ENCODE measurements at places on chromosomes 6 and 20.

GRCh38 chr6:135531954-135532490 is 34.5 kb upstream of the AHI1 start:
- no peak for DNase-seq

DNA sequence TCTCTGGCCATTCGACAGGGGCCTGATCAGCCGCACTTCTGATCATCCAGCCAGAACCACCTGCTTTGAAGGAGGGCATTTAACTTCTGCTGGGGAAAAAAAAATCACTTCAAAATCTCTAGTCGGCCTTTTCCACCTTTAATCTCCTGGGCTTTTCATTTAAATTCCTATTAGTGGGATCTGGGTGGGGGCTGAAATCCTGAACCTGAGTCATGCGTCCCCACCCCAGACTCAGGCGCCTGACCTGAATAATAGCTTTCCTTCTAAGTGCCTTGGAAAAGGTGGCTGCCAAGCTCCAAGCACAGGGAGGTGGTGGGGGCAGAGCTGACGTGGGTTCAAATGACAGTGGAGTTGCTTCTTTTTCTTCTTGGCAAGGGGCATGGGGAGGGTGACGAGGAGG is 246.0 kb upstream of the EXOC2 start:
- DNase-seq: no peak

DNA sequence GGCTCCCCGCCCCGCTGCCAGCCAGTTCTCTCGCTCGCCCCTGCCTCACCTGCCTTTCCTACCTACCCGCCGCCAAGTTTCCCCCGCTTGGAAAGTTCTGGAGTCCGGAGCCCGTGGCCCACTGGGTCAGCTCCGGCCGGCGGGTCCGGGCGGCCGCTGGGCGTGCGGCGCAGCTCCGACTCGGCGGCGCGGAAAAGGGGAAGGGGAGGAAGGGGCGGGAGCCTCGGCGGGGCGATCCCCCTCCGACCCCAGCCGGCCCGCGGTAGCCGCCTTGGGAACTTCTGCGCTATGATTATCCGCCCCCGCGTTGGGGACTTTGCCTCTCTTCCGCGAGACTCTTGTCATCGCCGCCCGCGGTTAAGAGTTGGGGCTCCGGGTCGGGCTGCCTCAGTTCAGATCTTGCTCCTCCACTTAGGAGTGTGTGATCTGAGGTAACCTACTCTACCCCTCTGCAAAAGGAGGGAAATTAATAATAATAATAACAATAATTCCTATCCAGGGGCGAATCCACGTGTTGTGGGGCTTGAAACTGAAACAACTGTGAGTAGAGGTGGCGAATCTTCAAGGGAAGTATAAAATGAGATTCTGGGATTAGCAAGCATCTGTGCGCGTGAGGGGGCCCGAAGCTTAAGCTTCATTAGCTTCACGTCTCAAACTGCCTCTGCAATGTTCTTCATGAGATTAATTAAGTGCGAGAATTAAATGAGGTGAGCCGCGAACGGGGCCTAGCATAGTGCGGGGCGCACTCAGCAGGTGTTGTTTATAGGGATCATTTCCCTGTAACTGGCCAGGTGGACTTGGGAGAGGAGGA is 30.8 kb downstream of the SF3B5 start:
- peak; percentile 74 for DNase-seq

GRCh38 chr6:129617986-129618385 is 92.0 kb downstream of the ARHGAP18 start:
- DNase-seq: no peak

- DNase-seq: no peak
Measured at GRCh38 chr6:1203546-1203945, 108.4 kb upstream of the FOXQ1 start.

- DNase-seq: no peak
Measured at GRCh38 chr6:170145272-170145592, 145.6 kb downstream of the DLL1 start.

GRCh38 chr20:59074456-59074855 is 31.9 kb upstream of the PRELID3B start:
- peak; percentile 29 for DNase-seq

DNA sequence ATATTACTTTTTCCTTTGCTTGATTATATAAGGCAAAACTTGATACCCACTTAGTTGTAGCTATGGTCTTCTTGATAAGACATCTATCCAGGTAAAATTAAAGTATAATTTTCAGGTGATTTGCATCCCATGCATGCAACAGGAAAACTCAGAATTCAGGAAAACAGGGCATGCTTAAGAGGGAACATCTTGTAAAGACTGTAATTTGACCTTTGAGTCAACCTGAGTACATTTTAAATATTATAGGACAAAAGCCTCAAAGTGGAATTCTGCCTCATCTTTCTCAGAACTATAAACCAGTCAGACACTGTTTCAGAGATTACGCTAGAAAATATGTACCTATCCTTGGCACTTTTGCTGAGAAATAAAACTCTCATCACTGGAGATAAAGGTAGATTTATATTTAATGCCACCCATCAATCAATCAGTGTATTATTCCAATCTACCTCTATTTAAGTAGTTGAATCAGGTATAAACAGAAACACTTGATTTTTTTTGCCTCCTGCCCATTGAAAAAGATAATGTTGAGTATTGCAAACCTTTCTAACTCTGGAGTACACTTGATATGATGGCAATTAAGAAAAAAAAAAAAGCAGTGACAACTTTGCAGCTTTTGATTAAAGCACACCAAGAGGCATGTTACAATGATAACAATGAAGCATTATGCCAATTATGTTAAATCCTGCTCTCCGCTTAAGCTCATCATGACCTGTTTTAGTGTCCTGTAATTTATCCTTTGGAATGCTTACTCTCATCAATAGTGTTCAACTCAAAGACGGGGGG is 2.8 kb downstream of the CITED2 start:
- no peak for DNase-seq

- no peak for DNase-seq
Measured at GRCh38 chr20:52953020-52953419, 19.1 kb upstream of the TSHZ2 start.

DNA sequence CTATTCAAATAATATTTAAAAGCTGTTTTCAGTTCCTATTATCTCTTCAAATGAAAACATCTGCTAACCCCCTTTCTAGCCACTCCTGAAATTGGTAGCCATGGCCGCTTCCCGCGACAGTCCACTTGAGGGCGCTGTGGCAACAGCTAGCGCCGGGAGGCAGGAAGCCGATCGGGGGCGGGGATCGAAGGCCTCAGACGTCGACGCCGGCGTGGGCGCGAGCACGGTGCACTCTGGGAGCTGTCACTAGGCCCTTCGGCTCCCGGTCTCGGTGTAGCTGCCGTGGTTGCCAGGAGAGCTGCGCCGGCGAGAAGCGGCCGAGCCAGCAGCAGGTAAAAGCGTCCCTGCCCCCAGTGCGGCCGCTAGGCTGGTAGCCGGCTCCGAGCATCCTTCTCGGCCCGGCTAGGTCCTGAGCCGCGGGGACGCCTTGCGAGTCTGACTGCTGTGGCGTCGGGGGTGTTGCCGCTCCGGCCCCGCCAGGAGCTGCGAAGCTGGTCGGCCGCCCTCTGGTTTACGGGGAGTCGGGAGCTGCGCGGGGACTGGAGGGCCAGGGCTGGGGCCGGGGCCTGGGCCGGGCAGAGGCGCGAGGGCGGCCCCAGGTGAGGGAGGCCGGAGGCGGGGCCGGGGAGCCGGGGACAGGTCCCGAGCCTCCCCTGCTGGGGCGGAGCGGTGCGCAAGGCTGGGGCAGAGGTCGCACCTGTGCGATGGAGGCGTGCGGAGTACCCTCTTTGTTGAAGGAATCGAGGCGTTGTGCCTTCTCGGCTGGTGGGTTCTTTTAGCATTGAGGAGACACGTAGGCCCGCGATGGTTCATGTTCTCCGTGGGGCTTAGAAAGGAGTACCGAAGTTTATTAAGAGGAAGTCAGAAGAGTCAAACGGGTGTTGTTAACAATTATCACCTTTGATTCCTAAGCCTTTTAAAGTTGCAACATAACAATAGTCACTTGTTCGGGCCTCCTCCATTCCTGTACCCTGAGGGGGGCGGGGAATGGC is at the start of gene DOP1A:
DOP1A (plus strand) TSS at position 224 of the 992 bp plus-strand sequence. CDS start 29,307 bp downstream, outside the sequence.
- peak; percentile 98 for DNase-seq

- DNase-seq: no peak
Measured at GRCh38 chr20:1562622-1563021, 5.1 kb upstream of the SIRPD start.

- no peak for DNase-seq
Measured at GRCh38 chr6:20943040-20943627, 408.9 kb downstream of the CDKAL1 start.

GRCh38 chr6:157255079-157255478 is 68.2 kb downstream of the TMEM242 start:
- no peak for DNase-seq

DNA sequence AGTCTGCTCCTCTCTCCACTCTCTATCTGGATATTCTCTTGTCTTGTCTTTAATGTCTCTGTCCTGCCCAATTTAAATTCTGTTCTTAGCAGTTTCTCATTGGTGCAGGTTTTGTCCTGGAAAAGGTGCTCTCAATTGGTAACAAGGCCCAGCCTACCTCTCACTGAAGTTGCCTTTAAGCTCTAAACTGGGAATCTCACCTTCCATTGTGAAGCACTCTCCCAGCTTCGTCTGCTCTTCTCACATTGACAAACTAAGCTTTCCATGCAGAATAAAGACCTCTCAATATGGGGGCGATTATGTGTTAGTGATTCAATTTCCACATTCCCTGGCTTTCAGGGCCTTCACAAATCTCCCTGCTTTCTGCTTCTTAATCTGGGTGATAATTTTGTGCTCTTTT is 1712.2 kb downstream of the GRIK2 start:
- DNase-seq: no peak

DNA sequence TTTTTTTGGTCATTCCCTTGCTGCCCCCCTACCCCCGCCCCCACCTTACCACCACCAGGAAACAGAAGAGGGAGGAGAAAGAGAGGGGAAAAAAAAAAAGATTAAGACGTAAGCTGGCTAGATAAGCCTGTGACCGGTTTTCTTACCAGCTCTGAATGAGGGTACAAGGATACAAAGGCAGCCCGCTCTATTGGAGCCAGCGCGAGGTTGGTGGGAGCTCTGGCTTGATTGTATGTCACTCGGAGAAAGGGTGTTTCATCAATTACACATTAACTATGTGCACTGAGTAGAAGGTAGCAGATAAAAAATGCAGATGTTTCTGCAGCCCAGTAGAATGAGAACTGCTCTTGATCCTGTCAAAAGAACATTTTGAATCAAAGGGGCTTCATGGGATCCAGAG is 28.6 kb upstream of the OLIG3 start:
- DNase-seq: no peak

DNA sequence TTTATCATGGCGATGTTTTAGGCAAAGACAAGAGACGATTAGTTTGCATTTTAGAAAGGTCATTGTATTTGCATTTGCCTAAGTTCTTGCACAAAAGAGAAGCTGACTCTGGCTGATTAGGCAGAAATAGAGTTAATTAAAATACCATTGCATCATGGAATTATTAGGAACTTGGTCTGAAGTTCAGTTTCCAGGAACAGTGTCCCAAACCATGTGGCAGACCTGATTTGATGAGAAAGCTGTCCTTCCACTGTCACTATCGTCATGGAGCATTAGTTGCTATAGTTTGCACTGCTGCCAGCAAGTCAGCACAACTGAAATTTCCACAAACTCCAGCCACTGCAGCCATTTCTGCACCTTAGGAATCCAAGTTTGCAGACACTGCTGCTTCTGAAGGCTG is 24.3 kb upstream of the MCUR1 start:
- no peak for DNase-seq

DNA sequence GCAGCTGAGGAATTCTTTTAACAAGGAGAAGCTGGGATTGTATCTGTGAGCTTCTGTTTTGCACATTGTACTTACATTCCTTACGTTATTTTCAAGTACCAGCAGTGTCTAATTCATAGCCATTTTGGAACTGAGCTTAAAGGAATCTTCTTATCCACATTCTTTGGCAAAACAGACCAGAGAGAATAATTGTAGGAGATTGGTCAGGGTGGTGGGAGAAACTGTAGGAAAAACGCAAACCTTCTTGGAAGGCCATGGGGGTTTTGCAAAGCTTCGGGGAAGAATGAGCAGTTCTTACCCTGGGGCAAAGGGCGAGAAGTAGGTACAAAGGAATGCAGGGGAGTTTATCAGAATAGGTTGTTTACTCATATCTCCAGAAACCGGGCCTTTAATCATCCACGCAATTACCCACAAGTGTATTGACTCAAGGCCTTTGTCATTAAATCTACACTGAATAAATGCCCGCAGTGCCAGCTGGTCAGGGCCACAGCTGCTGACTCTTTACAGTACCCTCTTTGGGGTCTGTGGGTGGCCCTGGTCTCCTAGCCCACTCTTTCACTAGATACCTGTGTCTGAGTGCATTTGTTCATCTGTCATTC is 39.6 kb upstream of the SPTLC3 start:
- no peak for DNase-seq

DNA sequence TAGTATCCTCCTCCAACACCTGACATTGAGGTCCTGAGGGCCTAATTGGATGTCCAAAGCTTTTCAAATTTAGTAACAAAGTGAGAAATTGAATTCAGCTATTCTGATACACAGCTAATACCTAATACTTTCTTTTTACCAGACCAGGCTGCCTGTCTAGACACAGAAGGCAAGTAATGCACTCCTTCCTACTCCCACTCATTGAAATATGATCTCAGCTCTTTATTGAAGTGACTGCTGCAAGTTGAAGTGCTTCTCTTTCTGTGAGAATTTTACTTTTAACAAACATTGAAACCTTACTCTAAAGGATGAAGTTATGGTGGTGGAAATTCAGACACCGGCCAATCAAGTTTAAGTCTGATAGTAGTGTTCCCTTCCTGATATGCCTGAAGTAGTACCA is 90.8 kb upstream of the OGFRL1 start:
- no peak for DNase-seq

All from stimulated activated CD4-positive, alpha-beta T cell treated with anti-CD3 and anti-CD28 coated beads, Interleukin-4, amount 100 ng/mL, for 24 hours (primary cell).